ENCODE measurements at places on chromosomes 12 and 14.

- no peak for DNase-seq
Measured at GRCh38 chr14:58780605-58781004, 142.8 kb downstream of the DACT1 start.

DNA sequence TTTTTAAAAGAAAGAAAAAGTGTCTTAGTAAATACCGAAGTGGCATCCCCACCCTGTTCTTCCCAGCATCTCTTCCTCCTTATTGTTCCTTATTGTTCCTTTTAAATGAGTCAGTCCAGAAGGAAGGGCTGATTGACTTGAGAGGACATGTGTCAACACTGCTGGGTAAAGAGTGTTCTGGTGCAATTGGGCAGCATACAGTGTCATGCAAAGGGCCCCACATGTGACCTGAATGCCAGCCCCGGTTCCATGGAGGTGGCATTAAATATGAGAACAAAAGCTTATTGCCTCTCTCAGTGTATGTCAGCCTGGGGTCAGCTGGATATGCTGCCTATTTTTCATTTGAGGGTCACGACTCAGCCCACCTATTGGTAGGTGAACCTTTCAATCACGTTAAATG, 58.9 kb upstream of the RIC8B start:
- no peak for DNase-seq

GRCh38 chr14:100359881-100360280, 36.7 kb downstream of the SLC25A47 start:
- no peak for DNase-seq

DNA sequence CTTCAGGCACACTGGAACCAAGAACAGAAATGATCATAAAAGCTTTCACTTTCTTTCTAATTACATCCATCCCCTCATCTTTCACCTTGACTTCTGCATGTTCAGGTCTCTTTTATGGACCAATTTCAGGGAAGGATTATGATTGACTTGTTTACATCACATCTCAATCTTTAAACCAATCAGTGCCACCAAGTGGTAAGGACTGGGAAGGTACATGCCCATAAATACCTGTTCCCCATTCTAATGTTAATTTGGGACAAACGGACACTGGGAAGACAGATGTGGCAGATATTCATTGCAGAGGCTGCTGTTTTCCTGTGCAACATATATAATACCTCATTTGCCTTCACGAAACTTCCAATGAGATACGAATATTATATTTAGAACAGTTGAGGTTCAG, 978.1 kb downstream of the GALC start:
- no peak for DNase-seq

DNA sequence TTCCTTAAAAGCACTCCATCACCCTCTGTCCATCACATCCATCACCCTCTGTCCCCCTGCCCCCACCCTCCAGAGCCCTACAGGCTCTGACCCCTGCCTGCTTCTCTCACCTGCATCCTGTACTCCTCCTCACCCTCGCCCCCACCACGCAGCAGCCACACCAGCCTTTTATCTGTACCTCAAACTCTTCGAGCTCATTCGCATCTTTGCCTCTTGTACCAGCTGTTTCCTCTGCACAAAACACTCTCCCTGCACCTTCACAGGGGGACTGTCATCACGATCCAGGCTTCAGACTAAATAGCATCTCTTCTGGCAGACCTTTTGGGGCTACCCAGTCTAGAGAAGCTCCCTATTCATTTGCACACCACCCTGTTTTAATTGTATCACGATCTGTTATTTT, 24.1 kb downstream of the TMEM229B start:
- DNase-seq, result no peak
